ENCODE measurements at places on chromosomes 12 and 14. TPM values are rescaled to one million over a fixed set of nuclear protein-coding genes. Genes with fewer than 3 reads are reported as not detected.

Gene VWF
- 0.11 TPM for polyA plus RNA-seq

Gene STRAP
- polyA plus RNA-seq, result 95.2 TPM

Gene PPP4R4
- polyA plus RNA-seq, result 0.48 TPM

Gene PIANP
- polyA plus RNA-seq, result not detected

Gene KRT73
- not detected for polyA plus RNA-seq

Gene FLVCR2
- 0.29 TPM for polyA plus RNA-seq

Gene SLC25A3
- 232 TPM for polyA plus RNA-seq
